ENCODE measurements at places on chromosomes 11 and 22. TPM values are rescaled to one million over a fixed set of nuclear protein-coding genes. Genes with fewer than 3 reads are reported as not detected.

DNA sequence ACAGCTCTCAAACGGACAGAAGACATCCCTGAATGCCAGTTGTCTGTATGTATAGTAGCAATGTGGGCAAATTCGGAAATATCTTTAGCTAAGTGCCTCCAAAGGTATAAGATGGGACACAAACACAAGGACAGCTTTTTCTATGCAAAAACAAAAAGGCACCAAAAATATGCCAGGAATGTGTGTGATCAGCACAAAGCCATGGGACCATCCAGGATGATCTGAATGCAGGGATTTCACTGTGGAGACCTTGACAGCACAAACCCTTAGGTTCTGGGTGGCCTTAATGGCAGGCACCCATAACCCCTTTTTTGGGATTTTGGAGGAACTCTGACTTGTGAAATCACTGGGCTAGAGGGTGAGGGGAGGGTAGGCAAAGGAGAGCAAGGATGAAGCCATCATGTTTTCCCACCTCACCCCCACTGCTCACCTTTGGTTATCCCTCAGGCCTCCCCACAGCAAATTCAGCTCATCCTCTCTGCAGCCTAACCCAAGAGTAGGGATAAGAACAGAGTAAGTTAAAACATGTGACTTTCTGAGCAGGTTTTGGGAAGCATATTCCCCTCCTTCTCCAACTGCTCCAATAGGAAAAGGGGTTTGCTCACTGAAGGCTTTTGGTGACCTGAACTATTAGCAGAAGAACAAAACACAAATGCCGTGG lies 154.6 kb downstream of the SNX19 start:
- DNase-seq, result peak; percentile 68

SYT7 gene
- total RNA-seq, result 1.3 TPM

- no peak for DNase-seq
Measured at GRCh38 chr11:27120211-27120610, 79.6 kb downstream of the BBOX1 start.

- DNase-seq, result no peak
Measured at GRCh38 chr11:2289859-2290258, 11.9 kb downstream of the C11orf21 start.

- DNase-seq, result no peak
Measured at GRCh38 chr22:44287741-44288140, 25.0 kb downstream of the SHISAL1 start.

MIOX gene
- total RNA-seq, result not detected

ISX gene
- not detected for total RNA-seq

DNA sequence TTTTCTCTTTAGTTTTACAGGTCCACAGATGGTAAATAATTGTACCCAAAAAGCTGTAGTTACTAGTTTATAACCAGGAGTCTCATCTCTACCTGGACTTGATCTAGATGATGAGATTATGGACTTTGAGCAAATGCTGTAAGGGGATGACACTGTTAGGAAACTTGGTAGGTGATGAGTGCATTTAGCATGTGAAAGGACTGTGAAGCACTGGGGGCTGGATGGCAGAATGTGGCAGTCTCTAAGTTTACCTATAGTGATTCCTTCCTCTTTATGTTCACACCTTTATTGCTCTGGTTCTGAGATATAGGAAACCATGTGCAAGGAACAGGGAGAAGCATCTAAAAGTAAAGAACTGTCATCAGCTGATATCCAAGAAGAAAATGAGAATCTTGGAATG lies 230.7 kb upstream of the CHORDC1 start:
- no peak for DNase-seq

GRCh38 chr11:78656984-78657383 lies 82.3 kb upstream of the NARS2 start:
- DNase-seq, result peak; percentile 89

- no peak for DNase-seq
Measured at GRCh38 chr11:60235321-60235720, 7.6 kb downstream of the MS4A4E start.

- DNase-seq, result no peak
Measured at GRCh38 chr11:61675826-61676225, 4.4 kb upstream of the DAGLA start.

DNA sequence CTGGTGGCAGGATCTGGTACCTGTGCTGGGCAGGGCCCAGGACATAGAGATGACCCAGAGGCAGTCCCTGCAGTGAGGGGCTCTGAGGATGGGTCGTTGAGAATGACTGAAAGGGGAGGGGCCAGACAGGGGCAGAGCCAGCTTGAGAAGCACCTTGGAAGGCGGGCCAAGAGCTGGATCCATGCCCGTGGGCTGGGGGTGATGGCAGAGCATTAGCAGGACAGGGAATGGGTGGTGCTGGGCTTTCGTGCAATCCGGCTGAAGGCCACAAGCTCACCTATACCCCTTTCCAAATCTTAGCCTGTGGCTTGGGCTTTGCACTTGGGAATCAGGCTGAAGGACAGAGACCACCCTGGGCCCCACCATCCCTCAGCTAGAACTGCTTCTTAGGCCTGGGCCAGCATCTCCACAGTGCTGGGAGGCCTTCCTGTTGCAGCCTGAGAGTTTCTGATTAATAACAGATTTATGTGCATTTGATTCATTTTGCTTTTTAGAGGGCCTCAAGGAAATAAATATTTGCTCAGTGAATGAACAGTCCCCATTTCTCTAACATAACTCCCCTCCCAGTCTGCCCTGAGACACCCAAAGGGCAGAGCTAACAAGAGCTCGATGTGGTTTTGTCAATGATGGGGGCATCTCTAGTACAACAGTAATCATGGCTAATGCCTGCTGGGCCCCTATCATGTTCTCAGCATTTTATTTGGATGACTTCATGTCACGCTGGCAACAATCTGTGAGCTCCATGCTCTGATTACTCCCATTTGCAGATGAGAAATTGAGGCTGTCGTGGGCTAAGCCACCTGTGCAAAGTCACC lies 39.3 kb downstream of the RIBC2 start:
- no peak for DNase-seq

DNA sequence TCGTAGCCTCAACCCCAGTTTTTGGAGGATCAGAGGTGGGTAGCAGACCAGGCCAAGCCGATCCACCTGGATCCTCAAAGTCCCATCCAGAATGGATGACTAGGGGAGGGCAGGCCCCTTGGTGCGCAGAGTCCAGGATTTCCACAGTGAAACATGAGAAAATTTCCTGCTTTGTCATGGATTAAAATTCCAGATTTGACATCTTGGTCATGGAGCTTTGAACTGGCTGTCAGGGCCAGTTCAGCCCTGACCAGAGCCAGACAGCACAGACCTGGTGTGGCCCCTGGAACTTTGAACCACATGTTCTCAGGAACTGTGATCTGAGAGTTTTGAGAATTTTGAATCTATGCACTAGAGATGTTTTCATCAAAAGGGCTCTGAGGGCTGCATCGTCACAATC lies 177.5 kb downstream of the MN1 start:
- no peak for DNase-seq

C11orf91 gene
- not detected for total RNA-seq

PICK1 gene
- 36.1 TPM for total RNA-seq

CRYBB1 gene
- total RNA-seq, result 0.86 TPM

PTPRJ gene
- 9.7 TPM for total RNA-seq

THRSP gene
- total RNA-seq, result not detected

DNA sequence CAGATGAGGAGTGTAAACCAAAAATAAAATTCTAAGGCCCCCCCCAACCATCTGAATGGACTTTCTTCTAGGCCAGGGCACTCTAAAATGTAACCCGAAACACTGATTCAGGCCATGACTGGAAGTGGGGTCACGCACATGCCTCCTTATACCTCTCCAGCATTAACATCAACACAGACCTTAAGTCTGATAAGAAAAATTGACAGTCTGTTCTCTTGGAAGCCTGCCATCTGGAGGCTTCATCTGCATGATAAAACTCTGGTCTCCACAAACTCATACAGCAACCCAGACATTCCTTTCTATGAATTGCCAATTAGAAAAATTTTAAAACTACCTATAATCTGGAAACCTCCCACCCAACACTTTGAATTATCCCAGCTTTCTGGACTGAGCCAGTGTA lies 3.9 kb upstream of the SERGEF start:
- DNase-seq, result no peak
